ENCODE measurements at places on chromosomes 3 and 15.

DNA sequence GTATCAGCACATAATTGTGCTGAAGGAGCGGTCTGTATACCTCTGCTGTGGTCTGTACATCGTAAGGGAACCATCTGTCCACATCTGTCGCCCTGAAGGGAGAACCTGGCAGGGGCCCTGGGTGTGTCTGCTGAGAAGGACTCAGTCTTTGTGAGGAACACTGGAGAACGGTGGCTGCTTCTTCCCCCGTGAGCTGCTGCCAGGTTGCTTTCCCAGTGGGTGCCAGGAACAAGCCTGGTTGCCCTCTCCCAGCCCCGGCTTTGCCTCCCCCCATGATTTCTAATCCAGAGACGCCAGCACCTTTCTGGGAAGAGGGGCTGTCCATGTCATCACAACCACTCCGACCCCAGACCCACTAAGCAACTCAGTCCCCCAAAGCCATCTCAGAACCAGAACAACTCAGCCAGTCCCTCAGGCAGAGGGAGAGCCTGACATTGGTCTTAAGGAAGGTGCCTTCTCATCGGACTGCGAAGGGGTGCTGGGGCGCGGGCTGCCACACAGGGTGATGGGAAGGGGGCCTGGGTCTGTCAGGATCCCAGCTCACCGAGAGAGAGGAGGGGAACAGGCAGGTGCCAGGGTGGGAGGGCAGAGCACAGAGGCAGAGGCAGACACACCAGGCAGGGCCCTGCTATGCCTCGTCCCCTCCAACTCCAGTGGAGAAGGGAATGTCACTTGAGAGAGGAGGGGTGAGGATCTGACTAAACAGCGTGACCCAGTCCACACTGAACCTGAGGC, 8.5 kb downstream of the TNK2 start:
- DNase-seq: no peak

- DNase-seq: no peak
Measured at GRCh38 chr15:39997031-39997430, 42.0 kb downstream of the SRP14 start.

GRCh38 chr3:64081235-64081630, 57.9 kb upstream of the PSMD6 start:
- no peak for DNase-seq

- DNase-seq: no peak
Measured at GRCh38 chr3:187540847-187541246, 129.3 kb downstream of the SST start.

DNA sequence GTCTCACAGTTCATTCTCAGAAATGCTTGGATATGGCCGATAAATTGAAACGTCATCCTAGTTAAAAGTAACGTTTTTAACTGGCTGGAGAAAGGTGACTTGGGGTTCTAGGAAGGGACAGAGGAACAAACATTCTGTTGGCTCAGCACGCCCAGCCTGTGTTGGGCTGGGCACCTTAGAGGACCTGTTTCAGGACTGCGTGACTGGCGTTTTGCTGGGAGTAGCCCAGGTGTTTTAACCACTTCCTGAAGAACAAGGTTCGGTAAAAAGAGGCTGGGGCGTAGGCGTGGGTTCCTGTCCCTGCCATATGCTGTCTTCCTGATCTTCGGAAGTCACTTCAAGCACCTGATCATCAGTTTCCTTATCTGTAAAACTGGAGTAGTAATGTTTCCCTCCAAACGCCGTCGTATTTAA, 1.1 kb upstream of the TLNRD1 start:
- DNase-seq: no peak

DNA sequence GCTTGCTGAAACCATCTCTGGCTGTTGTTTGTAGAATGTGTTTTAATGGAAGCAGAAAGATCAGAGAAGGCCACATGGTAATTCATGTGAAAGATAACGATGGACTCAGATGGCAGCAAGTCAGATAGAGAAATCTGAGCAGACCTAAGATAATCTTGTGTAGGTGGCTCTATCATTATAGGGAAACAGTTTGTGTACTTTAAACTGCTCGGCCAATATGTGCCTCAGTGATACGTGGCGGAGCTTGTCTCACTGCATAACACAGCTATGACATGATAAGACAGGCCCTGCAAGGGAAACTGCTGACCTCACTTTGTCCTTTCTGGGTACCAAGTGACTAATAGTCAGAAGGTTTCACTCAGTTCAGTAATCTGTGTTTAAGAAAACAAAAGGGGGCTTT, 51.0 kb downstream of the MME start:
- no peak for DNase-seq

DNA sequence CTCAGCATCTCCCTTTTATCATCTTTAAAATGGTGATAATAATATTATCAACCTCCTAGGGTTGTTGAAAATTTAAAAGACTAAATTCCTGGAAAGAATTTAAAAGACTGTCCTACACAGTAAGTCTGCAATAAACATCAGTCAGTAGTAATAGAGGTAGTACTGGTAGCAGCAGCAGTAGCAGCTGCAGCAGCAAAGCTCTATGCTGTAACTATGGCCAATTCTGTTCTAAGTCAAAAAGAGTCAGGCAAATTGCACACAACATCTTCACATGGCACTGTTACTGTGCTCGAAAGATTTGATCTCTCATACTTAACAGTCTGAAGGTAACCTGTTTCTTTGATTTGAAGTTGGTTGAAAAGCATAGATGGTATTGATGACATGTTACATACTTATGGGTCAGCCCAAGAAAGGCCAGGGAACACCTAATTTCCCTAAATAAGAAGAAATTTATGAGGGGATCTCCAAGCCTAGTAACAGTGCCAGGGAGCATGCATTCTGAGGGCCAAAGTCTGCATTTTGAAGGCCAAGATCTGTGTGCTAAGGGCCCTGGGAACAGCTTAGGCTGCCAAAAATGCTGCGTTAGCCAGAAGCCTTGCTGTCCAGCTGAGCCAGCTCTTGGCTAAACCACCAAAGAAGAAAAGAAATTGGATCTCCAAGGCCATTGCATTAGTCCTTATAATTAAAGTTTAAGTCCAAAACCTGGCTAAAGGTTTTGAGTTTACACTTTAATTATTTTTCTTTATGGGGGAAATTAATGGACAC, 68.2 kb downstream of the SIDT1 start:
- no peak for DNase-seq

DNA sequence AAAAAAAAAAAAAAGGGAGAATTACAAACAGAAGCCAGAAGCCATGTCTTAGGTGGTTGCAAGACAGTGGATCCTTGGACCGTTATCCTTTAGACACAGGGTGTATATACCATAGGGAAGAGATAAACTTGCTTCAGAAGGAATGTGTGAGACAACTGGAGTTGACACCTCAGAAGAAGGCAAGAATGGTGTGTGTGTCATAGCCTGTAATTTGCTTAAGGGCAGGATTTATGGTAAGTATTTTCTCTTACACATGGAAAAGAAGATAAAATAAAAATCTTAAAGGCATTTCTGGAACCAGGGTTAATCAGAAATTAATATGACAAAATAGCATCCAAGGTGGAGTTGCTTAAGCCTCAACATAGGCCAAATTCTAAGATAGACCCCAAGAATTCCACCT, 19.3 kb upstream of the DNAJC19 start:
- DNase-seq: no peak

DNA sequence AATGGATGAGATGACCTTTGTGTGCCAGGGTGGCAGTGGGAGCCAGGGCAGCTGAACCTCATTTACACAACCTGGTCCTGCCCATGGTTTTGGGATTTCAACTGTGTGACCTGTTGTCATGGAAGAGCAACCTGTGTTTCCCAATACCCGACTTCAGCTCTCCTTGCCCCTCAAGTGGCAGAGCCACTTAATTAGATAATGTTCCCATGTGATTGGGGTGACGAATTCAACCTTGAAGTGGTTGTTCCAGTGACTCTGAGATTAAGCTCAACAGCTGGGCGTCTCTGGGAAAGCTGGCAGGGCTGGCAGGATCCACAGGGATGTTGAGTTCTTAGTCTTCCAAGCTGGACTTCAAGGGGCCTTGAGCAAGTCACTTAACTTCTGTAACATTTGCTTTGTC, 71.0 kb downstream of the THSD4 start:
- no peak for DNase-seq

DNA sequence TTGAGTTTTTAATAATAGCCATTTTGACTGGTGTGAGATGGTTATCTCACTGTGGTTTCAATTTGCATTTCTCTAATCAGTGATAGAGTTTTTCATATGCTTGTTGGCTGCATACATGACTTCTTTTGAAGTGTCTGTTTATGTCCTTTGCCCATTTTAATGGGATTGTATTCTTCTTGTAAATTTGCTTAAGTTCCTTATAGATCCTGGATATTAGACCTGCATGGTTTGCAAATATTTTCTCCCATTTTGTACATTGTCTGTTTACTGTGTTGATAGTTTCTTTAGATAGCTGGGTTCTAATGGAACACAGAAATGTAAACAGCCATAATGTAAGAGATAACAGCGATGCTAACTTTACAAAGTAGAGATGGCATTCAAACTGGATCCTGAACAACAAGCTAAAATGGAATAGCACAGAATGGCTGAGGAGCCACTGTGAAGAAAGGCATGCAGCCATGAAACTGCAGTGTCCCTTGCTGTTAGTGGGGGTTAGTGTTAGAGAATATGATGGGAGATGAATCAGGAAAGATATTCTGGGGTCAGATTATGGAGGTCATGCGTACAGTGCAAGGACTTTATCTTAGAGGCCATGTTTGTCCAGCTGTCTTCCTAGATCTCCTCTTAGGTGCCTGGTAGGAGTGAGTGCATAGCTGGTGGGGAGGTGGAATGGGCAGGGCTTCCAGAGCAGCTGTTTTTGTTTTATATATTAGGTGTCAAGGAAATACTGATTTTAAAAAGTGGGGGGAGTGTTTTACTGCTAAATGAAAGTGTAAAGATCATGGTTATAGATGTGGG, 48.1 kb downstream of the BBS4 start:
- DNase-seq: no peak

DNA sequence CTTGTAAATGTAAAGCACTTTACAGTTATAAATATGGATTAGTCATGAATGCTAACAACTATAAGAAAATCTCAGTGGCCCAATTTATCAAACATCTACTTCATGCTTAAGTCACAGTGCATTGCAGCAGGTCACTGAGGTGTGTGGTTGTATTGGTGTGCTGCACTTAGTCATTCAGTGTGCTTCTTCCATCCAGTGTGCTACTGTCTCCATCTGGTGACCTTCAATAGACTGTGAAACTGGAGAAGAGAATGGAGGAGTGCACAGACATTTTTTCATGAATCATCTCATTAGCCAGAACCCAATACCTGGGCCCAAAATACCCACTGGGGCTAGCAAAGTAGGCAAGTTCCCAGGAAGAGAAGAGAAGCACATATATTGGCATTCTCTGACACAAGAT, 199.6 kb downstream of the SHOX2 start:
- DNase-seq: no peak

DNA sequence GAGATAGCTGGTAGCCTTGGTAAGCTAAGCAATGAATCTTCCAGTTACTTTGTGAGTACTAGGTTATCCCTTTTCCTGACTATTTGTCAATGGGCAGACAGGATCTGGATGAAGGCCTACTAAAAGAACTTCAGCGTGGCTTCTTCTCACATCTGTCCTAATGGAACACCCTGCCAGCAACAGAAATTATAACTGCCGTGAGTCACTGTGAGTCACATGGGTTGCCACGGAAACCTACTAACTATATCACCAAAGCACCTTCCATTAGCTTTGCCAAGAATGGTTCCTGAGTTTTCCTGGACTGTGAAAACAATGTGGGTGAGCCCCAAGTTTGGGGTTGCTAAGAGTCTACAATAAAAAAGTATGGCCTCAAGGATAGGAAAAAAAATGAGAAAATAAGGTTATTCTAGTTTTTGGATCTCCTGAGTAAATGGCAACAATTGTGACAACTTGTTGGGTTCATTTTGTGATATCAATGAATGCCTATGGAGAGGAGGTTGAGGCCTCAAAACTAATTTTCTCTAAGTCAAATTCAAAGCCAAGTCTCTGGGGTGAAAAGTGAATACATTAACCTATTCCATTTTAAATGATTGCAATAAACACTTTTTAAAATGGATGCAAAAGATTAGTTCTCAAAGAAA, 195.1 kb upstream of the ICE2 start:
- DNase-seq: no peak

DNA sequence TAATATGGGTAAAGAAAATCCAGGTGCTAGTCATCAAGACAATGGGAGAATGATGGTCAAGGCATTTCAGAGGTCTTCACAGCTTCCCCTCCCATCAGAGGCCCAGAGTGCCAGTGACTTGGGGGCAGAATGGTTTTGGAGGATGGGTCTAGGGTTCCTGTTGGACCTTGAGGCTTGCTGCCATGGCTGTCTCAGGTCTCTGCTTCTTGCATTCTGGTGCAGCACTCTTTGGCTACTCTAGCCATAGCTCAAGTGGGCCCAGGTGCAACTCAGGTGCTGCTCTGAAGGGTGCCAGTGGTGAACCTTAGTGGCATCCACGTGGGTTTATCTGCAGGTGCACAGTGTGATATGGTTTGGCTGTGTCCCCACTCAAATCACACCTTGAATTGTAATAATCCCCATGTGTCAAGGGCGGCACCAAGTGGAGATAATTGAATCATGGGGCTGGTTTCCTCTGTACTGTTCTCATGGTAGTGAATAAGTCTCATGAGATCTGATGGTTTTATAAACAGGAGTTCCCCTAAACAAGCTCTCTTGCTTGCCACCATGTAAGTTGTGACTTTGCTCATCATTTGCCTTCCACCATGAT, 48.5 kb upstream of the PEX5L start:
- no peak for DNase-seq

DNA sequence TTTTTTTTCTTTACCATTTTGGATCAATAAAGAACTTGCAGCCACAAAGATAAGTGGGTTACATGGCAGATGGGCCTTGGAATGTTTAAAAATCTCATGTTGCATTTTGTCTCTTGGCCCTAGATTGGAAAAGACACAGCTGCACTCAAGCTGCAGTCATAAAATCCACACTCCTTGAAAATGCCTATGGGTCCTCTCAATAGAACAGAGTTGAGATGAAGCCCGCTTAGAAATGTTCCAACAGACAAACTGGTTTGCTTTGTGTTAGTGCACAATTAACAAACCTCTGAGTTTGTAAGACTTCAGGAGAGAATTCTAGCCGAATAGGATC, 401.2 kb upstream of the CDIN1 start:
- no peak for DNase-seq

- no peak for DNase-seq
Measured at GRCh38 chr3:197169028-197169427, 129.4 kb downstream of the DLG1 start.

DNA sequence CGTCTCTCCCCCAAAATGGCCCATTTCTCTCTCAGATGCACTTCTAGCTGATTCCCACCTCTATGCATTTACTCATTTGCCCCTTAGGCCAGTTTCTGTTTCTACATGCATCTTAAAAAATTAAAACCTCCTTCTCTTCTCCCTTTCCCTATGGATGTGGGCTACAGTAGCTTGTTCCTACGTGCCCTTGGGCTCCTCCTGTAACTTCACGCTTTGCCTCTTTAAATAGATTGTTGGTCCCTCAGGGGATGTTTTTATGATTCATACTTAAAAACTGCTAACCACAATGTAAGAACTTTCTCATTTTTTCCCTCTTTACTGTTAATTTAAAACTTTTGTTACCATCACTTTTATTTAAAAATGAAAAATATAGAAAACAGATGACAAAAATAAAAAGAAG, 185.6 kb upstream of the MRPL3 start:
- DNase-seq: no peak

- no peak for DNase-seq
Measured at GRCh38 chr15:96296264-96296663, 34.2 kb upstream of the NR2F2 start.
